ENCODE measurements at places on chromosomes 1 and 21.

- DNase-seq = no peak
Measured at GRCh38 chr1:41822866-41823265, 95.9 kb downstream of the HIVEP3 start.

GRCh38 chr1:37723390-37724078 lies 31.2 kb downstream of the CDCA8 start:
- DNase-seq = no peak

DNA sequence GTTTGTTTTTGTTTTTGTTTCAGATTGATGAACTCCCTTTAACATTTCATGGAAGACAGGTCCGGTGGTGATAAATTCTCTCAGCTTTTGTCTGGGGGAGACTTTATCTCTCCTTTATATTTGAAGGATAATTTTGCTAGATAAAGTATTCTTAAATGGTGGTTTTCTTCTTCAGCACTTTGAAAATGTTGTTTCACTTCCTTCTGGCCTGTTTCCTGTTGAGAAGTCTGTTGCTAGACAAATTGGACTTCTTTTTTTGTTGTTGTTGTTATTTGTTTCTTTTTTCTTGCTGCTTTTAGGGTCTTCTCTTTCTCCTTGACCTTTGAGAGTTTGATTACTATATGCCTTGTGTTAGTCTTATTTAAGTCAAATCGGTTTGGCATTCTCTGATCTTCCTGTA lies 50.8 kb downstream of the CRP start:
- DNase-seq = no peak

GRCh38 chr1:10185759-10186158 lies 24.6 kb upstream of the KIF1B start:
- no peak for DNase-seq

DNA sequence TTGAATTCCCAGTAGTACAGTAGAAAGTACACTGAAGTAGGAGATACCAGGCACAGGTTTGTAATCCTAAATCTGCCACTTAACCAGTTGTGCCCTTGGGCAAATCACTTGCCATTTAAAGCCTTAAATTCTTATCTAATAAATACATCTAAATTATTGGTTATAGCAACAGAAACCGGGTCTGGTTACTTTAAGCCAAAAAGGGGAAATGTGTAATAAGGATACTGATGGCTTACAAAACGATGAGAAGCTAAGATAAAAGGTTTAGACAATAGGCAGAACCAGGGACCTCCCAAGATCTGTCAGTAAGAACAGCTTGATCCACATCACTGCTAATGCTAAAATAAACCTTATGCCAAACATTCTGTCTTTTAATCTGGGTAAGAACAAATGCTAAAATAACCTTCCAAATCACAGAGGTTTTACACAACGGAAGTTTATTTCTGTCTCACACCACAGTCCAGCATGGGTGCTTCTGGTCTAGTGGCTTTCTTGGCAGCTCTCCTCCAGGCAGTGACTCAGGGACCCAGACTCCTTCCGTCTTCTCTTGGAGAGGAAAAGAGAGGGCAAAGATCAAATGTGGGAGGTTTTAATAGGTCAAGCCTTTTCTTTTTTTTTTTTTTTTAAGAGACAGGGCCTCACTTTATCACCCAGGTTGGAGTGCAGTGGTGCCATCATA lies 16.5 kb upstream of the ZMYM1 start:
- DNase-seq = no peak

- no peak for DNase-seq
Measured at GRCh38 chr1:225608014-225608796, 44.7 kb downstream of the ENAH start.

- no peak for DNase-seq
Measured at GRCh38 chr1:67724928-67725560, 40.0 kb downstream of the GADD45A start.

- DNase-seq = peak; percentile 74
Measured at GRCh38 chr1:26417111-26417759, 6.6 kb downstream of the LIN28A start.

GRCh38 chr1:11731691-11732283 lies 4.1 kb upstream of the AGTRAP start:
- DNase-seq = peak; percentile 26

DNA sequence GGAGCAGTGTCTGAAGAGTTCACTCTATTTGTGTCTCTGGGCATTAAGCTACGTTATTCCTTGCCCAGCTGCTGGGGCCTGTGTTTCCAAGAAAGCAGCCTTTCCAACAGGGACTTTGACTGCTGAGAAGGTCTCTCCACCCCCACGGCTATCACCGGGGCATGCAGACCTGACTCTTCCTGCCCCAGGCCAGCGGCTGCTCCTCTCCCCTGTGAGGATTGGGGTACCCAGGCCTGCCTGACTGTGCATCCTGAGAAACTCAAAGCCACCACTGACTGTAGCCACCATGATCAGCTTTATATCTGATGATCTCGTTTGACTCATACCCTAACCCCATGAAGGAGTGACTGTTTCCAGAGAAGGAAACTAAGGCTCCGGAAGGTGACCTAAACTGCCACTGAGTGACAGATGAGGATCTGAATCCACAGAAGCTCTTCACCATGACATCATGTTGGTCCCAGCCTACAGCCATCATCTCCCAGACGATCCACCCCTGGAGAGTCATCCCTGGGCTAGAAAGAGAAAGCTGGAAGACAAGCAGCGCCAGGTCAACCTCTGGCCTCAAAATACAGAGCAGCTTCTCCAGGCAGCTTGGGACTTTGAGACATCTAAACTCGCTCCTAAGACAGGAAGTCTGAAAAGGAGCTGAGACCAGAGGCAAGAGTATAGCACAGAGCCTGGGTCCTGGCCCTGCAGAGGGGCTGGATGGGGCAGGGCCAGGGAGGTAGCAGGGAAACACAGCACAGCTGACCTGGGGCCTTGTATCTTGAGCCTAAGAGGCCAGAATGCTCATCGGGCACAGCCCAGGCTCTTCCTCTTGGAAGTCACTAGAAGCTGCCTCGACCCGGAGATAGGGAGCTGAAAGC lies 244.0 kb upstream of the VAMP3 start:
- DNase-seq = no peak

DNA sequence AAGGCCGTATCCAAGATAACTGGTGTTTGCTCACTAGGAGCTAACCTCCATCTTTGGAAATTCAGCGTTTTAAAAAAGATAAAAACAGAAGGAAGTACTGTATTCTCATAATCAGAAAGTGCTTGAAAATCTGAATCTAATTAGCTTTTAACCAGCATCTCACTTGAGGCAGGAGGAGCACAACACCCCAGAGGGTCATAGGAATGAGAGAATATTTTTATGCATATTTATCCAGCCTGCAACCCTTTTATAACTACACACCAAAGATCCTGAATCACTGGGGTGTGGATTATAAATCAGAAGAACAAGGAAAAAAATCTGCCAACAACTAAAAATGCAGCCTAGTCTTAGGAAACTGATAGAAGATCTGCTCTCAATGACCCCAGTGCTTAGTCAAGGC lies 68.0 kb upstream of the PTCH2 start:
- no peak for DNase-seq

DNA sequence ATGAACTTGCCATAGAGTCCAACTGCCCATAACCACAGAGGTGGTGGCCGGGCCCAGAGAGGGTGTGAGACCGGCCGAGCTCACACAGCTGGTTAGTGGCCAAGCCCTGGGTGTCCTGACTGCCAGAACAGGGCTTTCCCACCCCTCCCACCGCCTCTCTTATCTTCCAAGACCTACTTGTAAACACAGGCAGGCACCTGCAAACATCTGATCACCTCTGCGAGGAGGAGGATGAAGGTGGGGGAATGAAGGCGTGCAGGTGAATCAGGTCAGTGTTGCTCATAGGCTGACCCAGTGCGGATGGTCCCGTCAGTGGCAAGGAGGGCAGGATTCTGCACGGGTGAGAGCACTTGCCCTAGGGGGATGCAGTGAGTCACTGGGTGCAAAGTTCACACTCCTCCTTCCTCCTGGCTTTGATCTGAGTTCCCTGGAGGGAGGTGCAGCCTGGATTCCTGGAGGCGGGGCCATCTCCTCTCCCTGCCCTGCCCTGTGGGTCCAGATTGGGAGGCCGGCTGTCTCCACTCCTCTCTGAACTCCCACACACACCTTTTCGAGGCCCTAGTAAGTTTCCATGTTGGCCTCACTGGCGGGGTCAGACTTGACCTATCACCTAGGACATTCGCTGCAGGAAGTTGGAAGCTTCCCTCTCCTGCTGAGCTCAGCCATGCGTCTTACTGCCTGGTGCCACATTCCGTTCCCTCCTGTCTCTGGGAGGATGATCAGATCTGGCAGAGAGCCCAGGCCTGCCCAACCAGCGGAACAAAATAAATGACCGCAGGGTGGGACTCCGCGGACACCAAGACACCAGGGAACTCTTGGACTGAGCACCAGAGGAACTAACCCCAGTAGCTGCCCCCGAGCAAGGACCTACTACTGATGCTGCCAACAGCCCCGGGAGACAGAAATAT lies 7.3 kb downstream of the UQCRHL start:
- DNase-seq = no peak

GRCh38 chr1:76115171-76115570 lies 40.6 kb downstream of the ST6GALNAC3 start:
- no peak for DNase-seq

DNA sequence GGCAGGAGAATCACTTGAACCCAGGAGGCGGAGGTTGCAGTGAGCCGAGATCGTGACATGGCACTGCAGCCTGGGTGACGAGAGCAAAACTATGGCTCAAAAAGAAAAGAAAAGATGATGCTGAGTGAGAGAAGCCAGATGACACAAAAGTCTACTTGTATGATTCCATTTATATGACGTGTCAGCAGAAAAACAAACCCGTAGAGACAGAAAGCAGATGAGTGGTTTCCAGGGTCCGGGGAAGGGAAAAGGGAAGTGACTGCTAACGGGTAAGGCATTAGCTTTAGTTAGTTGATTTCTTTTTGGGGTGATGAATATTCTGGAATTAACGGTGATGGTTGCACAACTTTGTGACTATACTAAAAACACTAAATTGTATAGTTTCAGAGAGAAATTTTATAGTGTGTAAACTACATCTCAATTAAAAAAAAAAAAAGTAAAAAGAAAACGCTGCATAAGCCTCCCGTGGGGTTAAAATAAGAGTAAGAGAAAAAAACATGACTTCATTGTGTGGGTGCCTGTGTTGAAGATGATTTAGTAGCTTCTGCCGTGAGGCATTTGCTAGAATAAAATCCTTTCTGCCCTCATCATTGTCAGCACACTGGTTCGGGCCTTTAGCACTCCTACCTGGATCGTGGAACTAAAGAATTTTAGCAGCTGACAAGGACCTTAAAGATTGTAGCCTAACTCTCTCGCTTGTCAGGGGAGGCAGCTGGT lies 24.7 kb upstream of the ATP5PO start:
- DNase-seq = no peak

GRCh38 chr1:207298636-207299398 lies 22.7 kb upstream of the CD55 start:
- no peak for DNase-seq

- no peak for DNase-seq
Measured at GRCh38 chr1:183646776-183647175, 6.3 kb downstream of the APOBEC4 start.

- no peak for DNase-seq
Measured at GRCh38 chr1:16398371-16398953, 31.4 kb downstream of the SZRD1 start.

- no peak for DNase-seq
Measured at GRCh38 chr1:14142397-14143100, 442.6 kb downstream of the PRDM2 start.

- DNase-seq = no peak
Measured at GRCh38 chr1:80531182-80531581, 1269.6 kb upstream of the ADGRL2 start.

DNA sequence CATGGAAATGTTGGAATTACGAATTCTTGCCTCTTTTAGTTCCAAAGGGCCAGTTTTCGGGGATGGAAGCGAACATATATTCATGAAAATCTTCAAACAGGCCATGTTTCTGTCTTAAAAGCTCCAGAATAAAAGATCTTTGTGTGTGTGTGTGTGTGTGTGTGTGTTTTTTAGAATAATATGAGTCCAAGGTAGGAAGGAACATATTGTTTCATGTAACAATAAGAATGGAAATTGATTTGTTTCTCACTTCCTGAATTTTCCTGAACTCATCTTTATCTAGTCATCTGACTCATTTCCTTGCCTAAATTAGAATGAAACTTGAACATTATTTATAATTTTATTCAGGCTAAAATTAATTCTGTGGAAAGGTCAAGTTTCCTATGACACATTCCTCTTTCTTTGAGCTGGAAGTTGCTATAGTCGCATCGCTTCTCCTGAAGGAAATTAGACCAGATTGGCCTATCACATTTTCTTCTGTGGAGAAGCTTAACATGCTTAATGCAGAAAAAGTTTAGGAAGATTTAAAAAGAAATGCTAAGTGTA lies 805.1 kb upstream of the ADAMTS5 start:
- DNase-seq = no peak

- no peak for DNase-seq
Measured at GRCh38 chr1:152904688-152905440, 3.5 kb upstream of the IVL start.

- DNase-seq = no peak
Measured at GRCh38 chr1:152218762-152219436, 5.1 kb downstream of the HRNR start.

DNA sequence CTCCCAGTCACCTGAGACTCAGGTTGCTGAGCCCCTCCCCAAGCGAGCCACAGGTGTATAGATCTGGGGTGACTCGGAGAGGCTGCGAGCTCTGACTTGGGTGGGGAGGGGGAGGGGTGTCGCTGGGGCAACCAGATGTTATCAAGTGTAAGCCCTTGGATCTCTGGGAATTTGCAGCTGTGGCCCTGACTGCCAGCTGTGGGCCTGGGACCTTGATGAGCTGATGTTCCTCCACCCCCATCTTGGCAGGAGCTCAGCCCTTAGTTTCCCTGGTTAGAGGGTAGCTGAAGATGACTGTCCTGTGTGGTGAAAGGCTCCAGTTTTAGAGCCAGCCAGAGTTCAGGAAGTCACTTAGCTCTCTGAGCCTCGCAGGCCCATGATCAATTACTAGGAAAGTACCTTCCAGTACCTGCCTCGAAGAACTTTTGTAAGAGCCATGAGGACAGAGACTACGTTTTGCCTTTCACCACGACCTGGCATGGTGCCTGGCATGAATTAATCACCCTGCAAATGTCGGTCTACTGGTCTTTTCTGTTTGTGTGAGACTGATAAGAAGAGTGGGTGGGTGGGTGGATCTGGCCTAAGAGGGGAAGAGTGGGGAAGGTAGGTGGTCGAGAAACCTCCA lies 55.8 kb downstream of the YARS1 start:
- no peak for DNase-seq

- no peak for DNase-seq
Measured at GRCh38 chr1:229209816-229210215, 61.1 kb upstream of the RAB4A start.

DNA sequence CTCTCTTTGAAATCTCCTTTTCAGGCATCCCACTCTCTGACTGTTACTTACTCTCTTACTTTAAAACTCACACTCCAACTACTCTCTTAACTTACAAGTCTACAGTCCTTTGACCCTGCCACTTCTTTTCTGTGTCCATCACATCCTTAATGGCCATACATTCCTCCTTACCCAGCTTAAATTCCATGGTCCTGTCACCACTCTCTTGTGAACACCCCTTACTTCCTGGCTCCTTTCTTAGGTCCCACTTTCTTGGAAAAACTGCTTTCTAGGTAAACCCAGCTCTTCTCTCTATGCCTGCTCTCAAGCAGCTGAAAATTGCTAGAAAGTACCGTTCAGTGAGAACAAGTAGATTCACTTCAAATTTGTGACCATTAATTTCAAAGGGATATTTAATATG lies 109.1 kb downstream of the OLFML2B start:
- DNase-seq = no peak

GRCh38 chr1:32929366-32929765 lies 28.2 kb upstream of the TMEM54 start:
- DNase-seq = no peak
